ENCODE measurements at places on chromosomes 11 and 22. TPM values are rescaled to one million over a fixed set of nuclear protein-coding genes. Genes with fewer than 3 reads are reported as not detected.
A peak's percentile ranks its signal among the peaks of the same experiment; 100 is the strongest.

DNA sequence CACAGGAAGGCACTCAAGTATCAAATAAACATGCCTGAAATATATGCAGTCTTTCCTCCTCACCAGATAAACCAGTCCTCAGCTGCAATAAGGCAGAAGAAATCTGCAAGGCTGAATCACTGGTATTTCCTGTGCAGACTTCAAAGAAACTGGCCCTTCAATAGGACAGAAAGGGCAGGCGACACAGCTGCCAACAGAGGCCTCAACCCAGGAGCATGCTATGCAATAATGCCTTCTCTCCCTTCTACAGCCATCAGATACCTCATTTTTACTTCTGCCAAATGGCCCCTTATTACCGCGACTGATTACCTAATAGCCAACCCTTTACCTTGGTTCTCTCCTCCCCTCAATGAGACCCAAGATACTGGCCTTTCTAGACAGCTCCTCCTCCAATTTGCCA is 8.0 kb downstream of the NUMA1 start:
- no peak for DNase-seq

GRCh38 chr22:31750365-31751284 is 693 bp upstream of the PRR14L start:
- DNase-seq = no peak

- DNase-seq = no peak
Observed at GRCh38 chr11:80414181-80415165, 973.6 kb upstream of the TENM4 start.

GRCh38 chr11:35275786-35276170 is 136.8 kb downstream of the CD44 start:
- DNase-seq = no peak

DNA sequence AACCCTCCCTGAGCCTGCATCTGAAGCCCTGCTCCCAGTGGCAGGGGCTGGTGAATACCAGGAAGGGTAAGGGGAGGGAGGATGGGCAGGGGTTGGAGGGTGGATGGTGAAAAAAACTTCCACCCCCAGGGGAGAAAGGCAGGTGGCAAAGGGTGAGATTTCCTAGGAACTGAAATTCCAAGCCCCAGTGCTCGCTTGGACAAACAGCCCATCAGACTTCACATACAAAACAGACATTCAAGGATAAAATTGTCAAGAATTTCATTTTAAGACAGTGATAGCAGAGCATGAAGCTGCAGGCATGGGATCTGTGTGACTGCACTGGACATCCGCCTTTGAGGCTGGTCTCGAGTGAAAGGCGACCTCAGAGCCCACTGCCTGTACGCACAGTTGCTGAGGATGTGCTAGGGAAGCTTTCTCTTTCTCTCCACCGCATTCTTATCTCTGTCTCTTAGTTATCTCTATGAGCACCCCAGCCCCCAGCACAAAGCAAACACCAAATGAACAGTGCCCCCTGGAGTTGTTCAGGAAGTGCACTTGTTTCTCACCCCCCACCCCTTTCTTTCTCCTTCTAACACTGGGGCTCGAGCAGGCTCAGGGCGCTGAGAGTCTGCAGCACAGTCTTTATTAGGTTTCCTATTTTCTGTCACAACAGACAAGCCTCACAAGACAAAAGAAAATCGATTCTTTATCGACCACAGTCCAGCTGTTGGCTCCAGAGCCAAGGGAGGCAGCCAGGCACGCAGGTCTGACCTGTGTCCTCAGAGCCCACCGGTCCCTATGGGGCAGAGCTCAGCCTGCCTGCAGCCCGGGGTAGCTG is 237.3 kb upstream of the NCAM1 start:
- DNase-seq = no peak

DNA sequence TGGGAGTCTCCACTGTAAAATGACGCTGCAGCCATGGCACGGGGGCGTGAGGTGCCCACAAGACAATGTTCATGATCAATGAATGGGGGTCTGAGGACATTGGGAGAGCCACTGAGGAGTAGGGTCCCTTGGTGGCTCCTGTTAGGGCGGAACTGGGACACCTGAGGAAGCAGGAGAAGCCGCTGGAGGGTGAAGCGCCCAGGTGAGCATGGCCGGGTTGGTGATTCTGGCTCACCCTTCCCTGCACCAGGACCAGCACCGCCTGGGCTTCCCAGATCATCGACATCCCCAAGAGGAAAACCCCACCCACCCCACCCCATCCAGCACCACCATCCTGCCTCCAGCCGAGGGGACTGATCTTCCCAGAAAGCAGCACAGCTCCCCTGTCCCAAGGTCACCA is 30.6 kb downstream of the SHANK2 start:
- DNase-seq = peak; percentile 52

GRCh38 chr11:119722281-119722794 is 6.7 kb downstream of the NECTIN1 start:
- no peak for DNase-seq

GRCh38 chr11:118002541-118003423 is 16.6 kb downstream of the IL10RA start:
- no peak for DNase-seq

- DNase-seq = no peak
Observed at GRCh38 chr22:40401532-40401931, 31.1 kb downstream of the SGSM3 start.

DNA sequence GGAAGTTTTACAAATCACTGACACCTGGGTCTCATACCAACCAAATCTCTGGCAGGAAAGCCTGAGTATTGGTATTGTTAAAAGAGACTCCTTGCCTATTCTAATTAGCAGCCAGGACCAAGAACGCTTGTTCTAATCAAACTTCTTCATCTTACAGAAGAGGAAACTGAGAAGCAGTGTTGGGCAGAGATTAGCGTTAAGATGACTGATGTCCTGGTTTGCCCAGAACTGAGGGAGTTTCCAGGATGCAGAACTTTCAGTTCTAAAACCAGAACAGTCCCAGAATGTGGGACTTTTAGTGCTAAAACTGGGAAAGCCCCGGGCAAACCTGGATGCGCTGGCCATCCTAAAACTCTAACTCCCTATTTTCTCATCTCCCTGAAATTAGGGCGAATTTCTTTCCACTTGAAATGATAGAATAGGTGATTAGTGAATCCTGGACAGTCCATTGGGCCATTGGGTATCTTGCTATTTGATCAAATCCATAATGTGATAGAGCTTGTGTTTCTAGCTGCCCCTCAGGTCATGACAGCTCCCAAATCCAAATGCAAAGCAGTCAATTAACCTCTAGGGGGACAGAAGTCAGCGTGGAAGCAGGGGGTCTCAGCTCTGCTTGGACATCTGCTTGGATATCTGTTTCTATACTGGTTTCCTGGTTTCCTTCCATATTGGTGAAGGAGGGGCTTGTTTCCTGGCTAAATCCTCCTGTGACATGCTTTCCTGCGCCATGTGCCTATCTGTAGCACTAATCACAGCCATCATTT is 16.0 kb upstream of the TMPRSS13 start:
- DNase-seq = no peak

GRCh38 chr22:23913661-23914353 is 19.6 kb downstream of the MIF start:
- DNase-seq = peak; percentile 100

DNA sequence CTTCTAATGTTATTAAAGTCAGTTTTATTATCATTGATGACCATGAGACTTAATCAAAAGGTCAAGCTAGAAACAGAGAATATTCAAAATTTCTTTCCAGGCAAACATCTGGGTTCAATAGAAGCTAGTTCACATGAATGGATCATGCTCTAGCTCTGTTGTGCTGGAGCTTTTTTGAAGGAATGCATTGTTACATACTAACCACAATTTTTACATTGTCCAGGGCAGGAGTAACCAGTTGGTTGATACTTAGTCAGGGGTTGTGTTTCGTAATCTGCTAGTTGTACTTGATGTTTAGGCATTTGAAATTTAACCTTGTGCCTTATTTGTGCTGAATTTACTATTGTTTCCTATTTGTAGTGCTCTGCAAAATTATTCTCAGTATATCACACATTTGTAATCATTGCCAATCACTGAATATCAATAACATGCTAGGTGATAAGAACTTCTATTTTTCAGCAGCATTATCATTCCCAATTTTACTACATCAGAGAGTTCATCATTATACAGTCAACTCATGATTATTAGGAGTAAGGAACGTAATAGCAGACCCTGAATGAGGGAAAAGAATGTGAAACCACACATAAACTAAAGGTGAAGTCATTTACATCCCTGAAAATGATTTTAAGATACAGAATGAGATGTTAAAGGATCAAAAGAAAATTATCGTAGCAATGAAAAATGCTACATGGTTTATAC is 23.2 kb downstream of the NF2 start:
- no peak for DNase-seq

GRCh38 chr22:40922484-40923303 is 28.5 kb upstream of the RBX1 start:
- DNase-seq = no peak

The OR51B4 gene
- total RNA-seq = 0.46 TPM

The NXPE2 gene
- 0.42 TPM for total RNA-seq

The SH3BP1 gene
- 7.4 TPM for total RNA-seq

The RIC3 gene
- total RNA-seq = 7.7 TPM

The SCGB2A2 gene
- not detected for total RNA-seq

The CENPM gene
- not detected for total RNA-seq

The CFAP300 gene
- total RNA-seq = 5.6 TPM

The LMO1 gene
- 0.38 TPM for total RNA-seq
